Amniotic stem cell (primary cell): ENCODE measurements at places on chromosomes 6 and 20.

DNA sequence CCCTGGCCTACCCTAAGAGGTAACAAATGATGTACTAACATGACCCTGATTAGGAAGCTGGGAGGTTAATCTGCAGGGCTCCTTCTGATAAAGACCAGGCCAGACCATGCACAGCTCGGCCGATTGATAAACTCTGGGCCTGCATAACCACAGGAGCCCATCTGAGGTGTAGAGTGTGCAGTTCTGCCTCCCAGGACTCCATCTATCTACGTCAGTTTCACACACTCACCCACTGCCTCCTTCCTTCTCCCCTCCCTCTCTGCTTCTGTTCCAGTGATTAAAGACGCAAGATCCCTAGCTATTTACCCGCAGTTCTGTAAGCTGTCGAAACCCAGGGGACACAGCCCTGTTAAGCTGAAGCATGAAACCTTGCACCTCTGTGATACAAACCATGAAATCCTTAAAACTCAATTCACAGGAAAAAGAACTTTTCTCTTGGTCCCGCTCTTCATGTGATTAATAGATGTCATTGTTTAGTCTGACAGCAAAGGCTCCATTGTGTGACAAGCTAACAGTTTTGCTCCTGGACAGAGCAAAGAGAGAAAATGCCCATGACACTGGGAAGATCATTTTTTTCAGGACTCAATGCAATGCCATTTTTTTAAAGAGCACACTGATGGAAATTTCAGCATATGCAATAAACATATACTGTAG lies 470.6 kb downstream of the MAFB start:
- DNase-seq = no peak

DNA sequence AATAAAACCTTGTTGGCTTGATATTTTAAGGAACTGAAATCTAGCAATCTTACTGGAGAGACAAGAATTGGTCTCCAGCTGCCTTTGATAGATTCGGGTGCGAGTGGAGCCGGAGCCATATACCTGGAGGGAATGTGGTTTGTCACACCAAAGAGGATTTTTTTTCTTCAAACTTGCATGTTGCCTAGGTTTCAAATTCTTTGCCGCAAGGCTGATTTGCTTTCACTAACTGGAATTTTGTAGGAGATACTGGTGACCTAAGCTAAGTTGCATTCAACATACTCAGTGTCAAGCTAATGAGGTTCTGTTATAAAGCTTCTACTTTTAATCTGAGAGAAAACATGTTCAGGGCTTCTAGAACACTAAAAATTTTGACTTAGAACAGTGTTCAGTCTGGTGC lies 39.7 kb upstream of the ASIP start:
- DNase-seq = no peak

GRCh38 chr6:136592930-136593673 lies 42.9 kb upstream of the MAP7 start:
- no peak for DNase-seq

- no peak for DNase-seq
Measured at GRCh38 chr20:13416531-13416930, 195.5 kb downstream of the ISM1 start.

DNA sequence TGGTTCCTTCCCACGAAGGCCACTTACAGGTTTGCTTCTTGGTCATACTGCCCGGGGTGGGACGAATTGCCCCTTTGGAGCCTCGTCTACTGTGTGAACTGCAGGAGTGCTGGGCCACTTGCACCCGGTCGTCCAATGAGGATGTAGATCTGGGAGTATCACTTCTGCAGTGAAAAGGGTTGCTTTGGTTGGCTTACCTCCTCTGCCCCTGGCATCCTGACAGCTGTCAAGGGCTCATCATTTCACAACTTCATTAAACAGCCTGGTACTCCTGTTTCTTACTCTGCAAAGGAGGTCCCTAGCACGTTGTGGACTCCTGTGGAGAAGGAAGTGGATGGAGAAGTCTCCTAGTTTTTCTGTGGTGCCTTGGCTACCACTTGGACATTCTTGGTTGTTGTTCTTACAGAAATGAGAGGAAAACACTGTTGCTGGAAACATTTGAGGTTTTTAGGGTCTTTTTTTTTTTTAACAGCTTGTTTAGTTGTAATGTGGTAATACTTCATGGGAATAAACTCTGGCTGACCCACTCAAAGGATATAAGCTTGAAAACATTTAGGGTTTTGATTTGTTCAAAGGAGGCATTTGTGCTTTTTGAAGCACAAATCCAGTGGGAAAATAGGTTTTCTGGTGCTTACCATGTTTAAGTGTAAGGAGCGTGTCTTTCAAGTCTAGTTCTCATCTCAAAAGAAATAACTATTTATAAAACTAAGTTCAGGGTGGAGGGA lies 60.7 kb downstream of the AKAP12 start:
- DNase-seq = no peak

- no peak for DNase-seq
Measured at GRCh38 chr6:40395066-40395697, 192.0 kb downstream of the LRFN2 start.

- DNase-seq = no peak
Measured at GRCh38 chr6:145878591-145879295, 64.1 kb upstream of the FBXO30 start.

DNA sequence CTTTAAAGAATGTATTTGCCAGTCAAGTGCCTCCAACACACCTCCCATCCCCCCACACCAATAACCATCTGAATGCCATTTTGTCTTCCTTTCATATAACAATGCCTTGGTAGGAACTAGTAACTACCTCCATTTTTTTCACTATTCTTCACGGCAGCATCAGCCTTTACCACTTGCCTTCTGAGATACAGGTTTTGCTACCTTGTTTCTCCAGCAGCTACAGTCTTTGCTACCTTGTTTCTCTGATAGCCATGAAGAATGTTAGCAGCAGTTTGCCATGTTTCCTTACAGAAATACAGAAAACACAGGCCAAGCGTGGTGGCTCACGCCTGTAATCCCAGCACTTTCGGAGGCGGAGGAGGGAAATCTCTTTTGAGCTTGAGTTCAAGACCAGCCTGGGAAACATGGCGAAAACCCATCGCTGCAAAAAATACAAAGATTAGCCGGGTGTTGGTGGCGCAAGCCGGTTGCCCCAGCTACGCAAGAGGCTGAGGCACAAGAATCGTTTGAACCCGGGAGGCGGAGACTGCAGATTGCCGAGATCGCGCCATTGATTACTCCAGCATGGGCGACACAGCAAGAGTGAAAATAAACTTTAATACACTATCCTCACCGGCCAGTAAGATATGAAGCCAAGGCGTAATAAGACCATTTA lies 100.9 kb downstream of the HFE start:
- no peak for DNase-seq

DNA sequence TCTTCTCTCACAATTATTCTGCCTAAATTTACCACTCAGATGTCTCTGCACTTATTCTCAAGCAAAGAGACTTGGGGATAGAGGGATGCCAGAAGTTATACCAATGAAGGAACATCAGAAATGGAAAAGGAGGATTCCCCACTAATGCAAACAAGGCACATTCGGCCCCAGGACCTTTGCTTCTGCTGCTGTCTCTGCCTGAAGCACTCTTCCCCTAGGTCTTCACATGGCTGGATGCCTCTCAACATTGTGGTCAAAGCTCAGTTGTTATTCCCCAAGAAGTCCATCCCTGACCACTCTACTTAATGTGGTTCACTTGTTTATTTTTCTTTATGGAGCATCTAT lies 508.7 kb downstream of the DOK5 start:
- no peak for DNase-seq

DNA sequence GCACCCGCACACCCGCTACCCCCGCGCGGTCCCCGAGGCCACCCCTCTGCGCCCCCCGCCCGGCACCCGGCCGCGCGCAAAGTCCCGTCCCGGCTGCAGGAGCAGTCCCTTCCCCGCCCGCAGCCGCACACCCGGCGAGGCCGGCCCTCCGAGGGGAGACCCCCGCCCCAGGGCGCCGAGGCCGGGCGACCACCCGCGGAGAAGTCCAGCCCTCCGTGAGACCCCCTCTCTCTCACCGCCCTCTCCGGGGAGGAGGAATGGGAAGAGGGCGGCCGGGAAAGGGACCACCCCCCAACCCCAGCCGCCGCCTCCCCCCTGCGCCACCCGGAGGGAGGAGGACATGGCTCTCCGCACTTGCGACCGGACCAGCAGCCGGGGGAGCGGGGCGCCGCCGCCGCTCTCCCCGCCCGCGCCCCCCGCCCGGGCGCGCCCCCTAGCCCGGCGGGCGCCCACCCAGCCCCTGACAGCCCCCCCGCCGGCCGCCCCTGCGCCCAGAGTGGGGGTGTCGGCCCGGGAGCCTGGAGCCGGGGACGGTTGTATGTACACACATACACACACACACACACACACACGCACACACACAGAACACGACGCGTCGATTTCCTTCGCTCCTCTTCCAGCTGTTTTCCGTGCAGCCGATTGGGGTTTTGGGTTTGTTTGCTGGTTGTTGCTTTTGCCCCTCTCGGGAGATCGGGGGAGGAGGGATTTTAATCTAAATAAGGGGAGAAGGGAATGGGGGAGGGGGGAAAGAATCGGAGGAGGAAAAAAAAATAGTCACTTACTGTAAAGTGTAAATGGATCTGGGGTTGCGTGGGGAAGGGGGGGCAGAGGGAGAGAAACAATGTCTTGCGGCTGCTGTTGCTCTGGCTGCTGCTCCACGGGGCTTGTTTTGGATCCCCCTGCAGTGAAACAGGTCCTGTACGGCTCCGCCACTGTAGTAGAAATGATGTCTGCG lies at the start of gene ATXN1:
Gene ATXN1 (minus strand): TSS at position 945 of the 955 bp plus-strand sequence.
- DNase-seq = no peak

DNA sequence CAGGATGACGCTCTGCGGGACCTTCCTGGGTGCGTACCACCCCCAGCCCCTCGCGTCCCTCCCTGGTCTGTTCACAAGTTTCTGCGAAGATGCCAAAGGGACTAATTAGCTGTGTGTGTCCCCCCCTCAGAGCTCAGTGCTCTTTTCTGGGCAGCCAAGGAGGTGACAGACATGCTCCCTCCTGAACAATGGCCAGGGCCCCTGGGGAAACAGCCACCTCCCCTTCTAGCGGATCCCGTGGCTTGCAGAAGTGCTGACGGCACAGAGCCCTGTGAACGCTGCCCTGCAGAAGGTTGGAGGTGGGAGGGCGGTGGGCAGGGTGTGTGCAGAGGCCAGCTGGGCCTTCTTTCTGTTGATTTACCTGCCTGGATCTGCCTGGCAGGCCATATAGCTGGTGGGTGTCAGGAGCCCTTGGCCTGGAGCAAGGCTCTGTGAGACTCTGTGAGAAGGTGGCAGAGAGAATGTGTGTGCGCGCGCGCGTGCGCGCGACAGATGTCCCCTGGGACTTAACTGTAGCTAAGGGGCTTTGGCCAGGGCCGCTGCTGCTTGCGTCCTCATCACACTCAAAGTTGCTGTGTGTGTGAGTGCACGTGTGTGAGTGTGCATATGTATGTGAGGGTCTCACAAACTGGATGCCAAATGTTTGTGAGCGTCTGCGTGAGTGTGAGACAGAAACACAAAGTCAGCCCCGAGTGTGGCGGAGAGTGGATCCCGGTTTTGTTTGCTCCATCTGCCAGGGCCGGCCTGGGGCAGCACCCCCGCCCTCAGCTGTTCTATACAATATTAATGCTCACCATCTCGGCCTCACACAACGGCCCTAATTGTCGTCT lies 3.5 kb upstream of the MYT1 start:
- no peak for DNase-seq

DNA sequence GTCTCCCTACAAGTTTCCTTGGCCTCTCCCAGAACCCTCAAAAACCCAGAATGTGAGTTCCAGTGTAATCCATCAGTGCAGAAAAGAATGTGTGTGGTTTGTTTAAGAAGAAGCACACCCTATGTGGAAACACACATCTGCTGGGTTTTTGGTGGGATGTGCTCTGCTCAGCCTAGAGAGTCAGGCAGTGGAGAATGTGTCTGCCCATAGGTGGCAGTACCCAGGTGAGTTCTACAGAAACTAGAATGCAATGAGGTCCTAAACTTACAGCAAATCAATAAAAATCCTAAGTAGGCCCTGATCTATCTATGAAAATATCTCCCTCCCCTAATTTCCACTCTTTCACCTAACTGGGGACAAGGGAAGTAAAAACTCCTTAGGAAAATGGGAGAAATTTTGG lies 437.3 kb downstream of the DHX35 start:
- DNase-seq = no peak

DNA sequence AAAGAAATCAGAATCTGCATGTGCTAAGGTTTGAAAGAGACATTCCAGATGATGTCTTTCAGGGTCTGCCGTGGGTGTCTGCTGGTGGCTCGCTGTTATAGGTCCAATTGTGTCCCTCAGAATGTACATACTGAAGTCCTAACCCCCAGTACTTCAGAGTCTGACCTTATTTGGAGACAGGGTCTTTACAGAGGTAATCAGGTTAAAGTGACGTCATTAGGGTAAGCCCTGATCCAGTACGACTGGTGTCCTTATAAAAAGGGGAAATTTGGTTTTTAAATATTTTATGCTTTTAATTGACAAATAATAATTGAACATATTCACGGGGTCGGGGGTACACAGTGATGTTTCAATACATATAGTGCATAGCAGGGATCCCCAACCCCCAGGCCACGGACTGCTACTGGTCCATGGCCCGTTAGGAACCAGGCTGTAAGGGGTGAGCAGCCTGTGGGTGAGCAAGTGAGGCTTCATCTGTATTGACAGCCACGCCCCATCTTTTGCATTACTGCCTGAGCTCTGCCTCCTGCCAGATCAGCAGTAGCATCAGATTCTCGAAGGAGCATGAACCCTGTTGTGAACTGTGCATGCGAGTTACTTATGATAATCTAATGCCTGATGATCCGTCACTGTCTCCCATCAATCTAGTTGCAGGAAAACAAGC lies 33.2 kb upstream of the SLC22A23 start:
- no peak for DNase-seq

- no peak for DNase-seq
Measured at GRCh38 chr6:5205877-5206850, 54.6 kb downstream of the LYRM4 start.

DNA sequence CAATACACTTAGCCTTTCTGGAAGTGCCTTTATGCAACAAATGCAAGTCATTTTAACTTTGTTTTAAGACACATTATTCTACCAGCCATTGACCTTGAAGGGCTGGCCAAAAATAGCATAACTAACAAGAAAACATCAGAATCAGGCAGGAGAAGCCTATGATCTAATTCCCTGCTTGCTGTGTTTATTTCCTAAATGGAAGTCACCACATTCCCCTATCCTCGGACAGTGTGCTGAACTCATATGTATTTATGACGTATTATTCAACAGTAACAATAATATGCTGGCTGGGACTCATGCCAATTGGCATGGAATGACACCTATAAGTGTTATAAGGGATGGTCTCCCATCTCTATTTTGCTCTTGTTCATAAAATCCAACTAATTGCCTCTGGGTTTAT lies 140.7 kb downstream of the MAP3K7 start:
- DNase-seq = no peak

- peak; percentile 21 for DNase-seq
Measured at GRCh38 chr6:24910961-24911725, 24.6 kb downstream of the RIPOR2 start.
